ENCODE measurements at places on chromosomes 7 and 10. TPM values are rescaled to one million over a fixed set of nuclear protein-coding genes. Genes with fewer than 3 reads are reported as not detected.

UBN2 gene
- polyA plus RNA-seq = 13.5 TPM

TAS2R4 gene
- 6.3 TPM for polyA plus RNA-seq

SPDYE6 gene
- polyA plus RNA-seq = 3.2 TPM

SPRN gene
- polyA plus RNA-seq = 6.6 TPM

MRM2 gene
- 24.4 TPM for polyA plus RNA-seq

NODAL gene
- polyA plus RNA-seq = 0.42 TPM

PNLIP gene
- not detected for polyA plus RNA-seq

ZNF488 gene
- 1.7 TPM for polyA plus RNA-seq

PAPSS2 gene
- 53.5 TPM for polyA plus RNA-seq

TMEM176B gene
- polyA plus RNA-seq = 17.0 TPM

NUDT13 gene
- polyA plus RNA-seq = 7.6 TPM

TRDMT1 gene
- polyA plus RNA-seq = 20.7 TPM

ANXA11 gene
- 100 TPM for polyA plus RNA-seq

ITGA8 gene
- 67.3 TPM for polyA plus RNA-seq

SHH gene
- 13.3 TPM for polyA plus RNA-seq

OPALIN gene
- not detected for polyA plus RNA-seq

XRCC2 gene
- 5.8 TPM for polyA plus RNA-seq

SPDYE1 gene
- 2.0 TPM for polyA plus RNA-seq

Measured in right lung (tissue), 10 donors.